ENCODE measurements at places on chromosomes 6 and 20.

DNA sequence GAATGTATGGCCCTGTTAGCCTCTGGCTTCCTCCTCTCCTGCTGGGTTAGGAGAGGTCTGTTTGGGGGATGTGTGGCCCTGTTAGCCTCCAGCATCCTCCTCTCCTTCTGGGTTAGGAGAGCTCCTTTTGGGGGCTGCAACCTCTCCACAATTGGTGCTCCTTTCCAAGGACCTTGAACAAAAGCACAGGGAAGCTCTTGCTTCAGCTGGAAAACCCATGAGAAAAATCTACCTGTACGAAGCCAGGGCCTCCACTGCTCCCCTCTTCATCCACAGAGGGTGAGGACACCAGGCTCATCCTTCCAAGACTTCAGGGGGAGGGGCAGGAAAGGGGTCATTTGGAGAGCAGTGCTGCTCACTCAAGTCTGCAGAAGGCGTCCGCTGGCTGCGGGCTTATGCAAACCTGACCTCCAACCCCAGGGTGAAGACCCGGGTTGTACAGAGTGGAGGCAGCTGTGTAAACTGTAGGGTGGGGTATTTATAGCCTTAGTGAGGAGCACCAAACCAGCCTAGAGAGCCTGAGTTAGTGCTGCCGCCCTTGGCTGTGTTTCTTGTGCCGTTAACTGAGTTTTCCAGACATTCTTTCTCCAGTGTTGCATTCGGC is 62.1 kb downstream of the SLC24A3 start:
- DNase-seq: no peak

DNA sequence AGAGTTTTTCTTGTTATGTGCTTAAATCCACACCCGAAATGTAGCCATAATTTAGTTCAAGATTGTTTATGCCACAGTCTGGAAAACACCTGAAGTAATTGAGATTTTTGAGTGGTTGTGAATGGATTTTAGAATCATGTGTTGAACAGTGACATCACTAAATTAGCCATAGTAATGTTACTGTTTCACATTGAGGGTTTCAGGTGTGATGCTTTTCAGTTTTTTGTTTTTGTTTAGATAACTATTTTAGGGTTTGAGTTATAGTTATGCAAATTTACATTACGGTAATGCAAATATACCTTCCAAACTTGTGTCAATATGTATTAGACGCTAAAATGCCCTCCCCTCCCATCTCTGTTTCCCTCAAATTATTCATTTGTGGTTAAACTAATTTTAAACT is 22.9 kb downstream of the QKI start:
- DNase-seq: no peak

DNA sequence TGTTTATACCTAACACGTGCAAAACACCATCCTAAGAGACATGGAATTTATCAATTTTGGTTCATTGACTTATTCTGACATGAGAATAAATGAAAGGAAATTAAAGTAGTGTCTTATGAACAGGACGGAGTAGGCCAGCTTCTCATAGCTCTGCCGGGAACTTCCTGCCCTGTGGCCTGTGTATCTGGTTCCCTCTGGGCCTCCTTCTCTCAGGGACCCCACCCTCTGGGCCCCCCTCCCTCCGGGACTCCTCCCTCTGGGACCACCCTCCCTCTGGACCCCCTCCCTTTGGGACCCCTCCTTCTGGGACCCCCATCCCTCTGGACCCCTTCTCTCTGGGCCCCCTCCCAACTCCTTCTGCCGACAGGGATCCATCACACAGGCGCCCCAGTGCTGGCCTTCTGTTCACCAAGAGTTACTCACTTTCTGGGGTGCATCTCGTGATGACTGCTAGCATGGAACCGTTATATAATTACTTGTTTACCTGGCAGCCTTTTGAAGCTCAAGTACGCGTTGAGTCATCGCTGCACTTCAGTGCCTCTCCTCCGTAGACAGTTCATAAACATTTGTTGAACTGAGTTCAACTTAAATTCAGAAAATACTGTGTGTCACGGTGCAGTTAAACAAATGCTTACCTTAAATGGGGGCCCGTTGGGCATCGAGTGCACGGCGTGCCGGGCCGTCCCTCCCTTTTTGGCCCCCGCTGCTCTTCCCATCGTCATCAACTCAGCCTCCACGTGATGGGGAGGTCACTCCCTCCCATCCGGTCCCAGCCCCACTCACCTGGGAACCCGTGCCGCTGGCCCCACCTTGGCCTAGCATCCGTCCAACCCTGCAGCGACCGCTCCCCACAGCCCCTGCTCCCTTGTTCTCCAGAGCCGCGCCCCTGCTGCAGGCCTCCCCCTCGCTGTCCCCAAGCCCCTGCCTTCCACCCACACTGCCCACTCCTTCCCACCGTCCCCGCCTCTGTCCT is 8.1 kb downstream of the CCR6 start:
- no peak for DNase-seq

GRCh38 chr6:34053721-34054120 is 92.2 kb downstream of the GRM4 start:
- DNase-seq: no peak

GRCh38 chr6:149783551-149783950 is 34.0 kb downstream of the PCMT1 start:
- no peak for DNase-seq

DNA sequence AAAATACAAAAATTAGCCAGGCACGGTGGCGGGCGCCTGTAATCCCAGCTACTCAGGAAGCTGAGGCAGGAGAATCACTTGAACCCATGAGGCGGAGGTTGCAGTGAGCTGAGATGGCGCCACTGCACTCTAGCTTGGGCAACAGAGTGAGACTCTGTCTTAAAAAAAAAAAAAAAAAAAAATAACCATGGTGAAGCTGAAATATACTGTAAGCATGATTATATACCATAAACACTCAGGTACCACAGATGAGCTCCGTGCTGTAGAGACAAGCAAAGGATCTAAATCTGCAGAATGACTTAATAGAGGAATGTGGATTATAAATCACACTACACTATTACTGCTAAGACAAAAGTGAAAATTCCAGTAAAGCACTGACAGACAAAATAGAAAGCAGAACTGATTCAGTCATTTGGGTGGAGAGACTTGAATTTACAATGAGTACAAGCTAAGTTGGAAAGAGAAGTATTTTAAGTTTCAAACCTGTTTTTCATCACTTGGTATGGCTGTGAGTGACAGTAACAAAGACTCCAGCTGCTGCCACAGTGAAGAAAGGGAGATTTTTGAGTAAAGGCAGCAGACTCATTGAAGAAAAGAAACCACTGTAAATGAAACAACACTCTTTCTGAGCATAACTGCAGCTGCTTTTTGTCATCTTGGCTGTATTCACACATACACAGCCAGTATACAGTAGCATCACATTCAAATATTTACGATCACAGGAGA is 322.1 kb downstream of the RNGTT start:
- DNase-seq: no peak

GRCh38 chr6:84415517-84415916 is 188.1 kb upstream of the CEP162 start:
- DNase-seq: no peak

GRCh38 chr20:24703284-24703610 is 233.8 kb downstream of the SYNDIG1 start:
- no peak for DNase-seq

DNA sequence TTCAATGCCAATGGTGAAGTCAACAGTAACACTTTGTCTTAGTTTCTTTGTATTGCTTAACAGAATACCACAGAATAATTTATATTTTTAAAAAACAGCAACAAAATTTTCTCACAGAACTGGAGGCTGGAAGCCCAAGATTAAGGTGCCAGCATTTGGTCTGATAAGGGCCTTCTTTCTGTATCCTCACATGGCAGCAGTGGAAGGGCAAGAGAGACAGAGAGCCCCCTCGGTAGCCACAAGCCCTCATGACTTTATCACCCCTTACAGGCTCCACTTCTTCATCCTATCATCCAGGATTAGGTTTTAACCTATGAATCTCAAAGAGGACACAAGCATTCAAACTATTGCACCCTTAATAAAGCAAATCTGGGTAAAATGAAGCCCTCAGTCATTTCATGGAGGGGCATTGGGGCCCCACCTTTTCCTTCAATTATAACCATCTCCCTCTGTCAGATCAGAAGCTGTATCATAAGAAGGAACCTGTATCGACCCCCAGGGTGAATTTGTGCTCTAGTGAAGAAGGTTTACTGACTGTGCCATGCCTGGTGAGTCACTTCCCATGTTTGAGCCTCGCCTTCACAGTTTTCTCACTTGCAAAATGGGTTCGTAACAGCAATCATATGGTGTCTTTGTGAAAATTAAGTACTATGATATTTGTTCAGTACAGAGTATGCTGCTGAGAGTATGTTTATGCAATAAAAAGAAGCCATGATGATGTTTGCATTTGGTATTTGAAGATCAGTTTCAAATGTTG is 178.2 kb downstream of the LRFN2 start:
- no peak for DNase-seq

DNA sequence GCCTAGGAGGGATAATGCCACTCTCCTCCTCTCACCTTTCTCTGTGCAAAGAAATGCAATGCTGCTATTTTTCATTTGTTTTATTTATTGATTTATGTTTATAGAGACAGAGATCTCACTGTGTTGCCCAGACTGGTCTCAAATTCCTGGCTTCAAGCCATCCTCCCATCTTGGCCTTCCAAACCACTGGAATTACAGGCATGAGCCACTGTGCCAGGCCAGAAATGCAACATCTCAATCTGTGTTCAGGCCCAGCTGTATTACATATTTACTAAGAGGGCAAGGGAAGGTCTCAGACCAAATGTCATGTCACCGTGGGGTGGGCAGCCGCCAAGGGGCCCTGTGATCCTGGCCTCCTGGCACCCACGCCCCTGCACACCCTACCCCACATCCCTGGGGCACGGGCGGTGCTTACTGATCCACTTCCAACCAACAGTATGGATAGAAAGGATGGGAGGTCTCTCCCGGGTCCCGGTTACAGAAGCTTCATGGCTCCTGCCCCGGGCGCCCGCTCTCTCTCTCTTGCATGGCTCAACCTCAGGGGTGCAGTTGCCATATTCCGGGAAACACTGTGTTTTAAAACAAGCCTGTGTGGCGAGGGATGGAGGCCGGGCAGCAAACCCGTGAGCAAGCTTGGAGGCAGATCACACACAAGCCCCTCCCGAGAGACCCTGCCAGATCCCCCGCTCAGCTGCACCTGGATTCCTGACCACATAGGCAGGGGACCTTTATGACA is 111.8 kb downstream of the AGPAT4 start:
- no peak for DNase-seq

GRCh38 chr20:58260006-58260405 is 31.6 kb upstream of the ANKRD60 start:
- DNase-seq: no peak

- DNase-seq: no peak
Measured at GRCh38 chr6:872570-873125, 179.7 kb upstream of the EXOC2 start.

- DNase-seq: no peak
Measured at GRCh38 chr6:169269180-169270076, 15.8 kb upstream of the THBS2 start.

- no peak for DNase-seq
Measured at GRCh38 chr20:24615353-24615752, 145.9 kb downstream of the SYNDIG1 start.

DNA sequence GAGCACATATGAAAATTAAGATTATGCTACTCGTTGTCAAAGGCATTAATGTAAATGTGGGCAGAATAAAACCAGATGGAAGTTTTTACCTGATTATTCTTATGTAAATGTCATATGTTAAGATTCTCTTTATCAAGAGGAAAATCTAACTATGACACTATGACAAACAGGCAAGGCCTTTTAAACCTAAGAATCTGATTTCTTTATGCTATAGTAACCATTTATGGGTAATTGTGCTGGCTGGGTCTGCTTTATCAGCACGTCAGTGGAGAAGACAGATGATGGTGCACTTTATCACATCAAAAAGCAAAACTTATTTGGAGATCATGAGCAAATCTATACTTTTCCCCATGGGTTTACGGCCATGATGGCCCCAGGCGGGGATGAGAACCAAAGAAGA is 412.0 kb upstream of the NOX3 start:
- DNase-seq: no peak

GRCh38 chr6:109998159-109998785 is 20.2 kb downstream of the GPR6 start:
- DNase-seq: no peak

DNA sequence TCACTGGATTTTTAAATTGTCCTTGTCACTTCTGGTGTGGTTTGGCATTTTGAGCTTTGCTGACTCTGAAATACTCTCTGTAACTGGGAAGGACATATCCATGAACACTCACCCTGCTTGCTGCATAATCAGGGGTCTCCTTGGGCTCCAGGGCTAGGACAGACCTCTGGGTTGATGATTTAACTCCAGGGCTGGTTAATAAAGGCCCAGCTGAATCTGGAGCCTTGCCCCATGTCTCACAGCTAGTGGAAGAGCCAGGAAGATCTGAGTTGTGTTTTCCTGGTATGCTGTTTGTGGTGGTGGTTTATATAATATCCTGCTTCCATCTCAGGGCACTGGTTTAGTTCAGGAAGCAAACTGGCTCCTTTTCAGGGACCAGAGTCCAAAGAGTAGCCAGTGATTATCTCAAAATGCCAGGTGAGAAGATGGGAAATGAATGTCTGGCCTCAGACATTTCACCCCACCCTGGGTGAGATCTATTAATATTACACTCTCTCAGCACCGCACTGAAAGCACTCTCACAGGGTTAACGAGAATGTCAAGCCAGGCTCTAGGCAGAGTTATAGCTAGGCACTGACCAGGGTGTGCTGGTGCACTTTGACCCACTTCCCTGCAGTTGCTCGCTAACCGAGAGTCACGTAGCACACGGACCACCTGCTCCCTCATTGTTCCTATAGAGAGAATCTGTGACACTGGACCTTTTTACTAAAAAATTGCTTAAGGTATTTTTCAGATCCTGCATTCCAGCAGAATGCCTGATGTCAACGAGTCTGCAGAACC is 90.1 kb upstream of the SLC22A16 start:
- DNase-seq: no peak

DNA sequence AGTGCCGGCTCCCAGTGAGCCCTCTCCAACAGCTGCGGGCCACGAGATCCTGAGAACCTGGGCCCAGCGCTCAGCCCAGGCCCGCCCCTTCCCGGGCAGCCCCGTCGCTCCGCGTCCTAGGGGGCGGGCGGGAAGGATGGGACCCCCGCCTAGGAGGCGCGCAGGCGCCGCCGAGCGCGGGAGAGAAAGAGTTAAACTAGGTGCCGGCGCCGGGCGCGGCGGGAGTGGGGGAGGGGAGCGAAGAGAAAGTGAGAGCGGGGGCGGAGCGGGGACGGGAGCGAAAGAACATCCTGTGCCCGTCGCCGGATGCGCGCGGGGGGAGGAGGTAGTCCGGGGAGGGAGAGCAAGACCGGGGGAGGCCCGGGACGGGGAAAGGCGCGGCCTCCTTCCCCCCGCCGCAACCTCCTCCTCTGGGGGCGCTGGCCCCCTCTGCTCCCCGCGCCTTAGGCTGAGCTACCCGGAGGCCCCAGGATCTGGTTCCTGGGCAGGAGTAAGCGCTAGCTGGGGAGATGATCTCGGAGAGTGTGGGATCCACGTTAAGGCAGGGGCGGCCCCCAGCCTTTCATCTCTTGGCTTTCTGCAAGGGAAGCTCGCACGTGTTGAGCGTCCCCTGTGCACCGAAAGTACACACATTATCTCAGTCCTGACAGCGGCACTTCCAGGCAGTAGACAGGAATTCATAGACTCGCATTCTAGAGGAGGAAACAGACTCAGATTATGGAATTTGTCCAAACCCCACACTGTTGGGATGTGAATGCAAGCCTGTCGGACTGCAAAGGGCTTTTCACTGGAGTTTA is 4.9 kb upstream of the ARMC12 start:
- peak; percentile 76 for DNase-seq
